ENCODE measurements at places on chromosomes 2 and 18.

DNA sequence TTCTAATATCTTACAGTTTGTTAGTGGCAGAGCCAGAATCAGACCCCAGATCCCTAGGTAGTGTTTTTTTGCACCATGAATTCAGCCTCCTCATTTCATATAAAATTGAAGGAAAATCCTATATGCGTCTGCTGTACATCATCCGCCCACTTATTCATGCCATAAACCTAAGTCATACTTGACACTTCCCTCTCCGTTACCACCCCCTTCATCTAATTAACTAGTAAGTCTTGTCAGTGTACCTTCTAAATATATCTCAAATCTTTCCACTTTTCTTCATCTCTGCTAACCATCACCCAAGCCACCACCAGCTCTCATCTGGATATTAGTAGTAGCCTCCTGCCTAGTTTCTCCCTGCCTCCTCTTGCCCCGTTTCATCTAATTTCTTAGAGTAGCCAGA, 248.7 kb upstream of the SIX3 start:
- DNase-seq = no peak

GRCh38 chr2:33453905-33454479, 22.5 kb upstream of the RASGRP3 start:
- DNase-seq = no peak

DNA sequence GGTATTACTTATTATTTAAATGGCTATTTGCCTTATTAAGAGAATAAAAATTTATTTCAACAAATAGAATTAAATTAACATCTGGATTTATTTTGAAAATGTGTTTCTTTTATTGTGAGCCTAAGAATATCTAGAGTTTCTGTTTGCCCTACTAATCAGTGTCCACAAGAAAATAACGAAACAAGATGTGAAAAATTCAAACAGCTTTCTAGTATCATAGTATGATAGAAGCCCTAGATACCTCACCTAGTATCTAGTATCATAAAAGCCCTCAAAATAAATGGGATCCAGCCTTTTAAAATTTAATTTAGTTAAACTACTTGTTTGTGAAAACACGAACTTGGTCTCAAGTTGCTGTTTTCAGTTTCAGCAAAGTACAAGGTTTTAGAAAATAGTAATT, 13.7 kb upstream of the SLC40A1 start:
- DNase-seq = no peak

DNA sequence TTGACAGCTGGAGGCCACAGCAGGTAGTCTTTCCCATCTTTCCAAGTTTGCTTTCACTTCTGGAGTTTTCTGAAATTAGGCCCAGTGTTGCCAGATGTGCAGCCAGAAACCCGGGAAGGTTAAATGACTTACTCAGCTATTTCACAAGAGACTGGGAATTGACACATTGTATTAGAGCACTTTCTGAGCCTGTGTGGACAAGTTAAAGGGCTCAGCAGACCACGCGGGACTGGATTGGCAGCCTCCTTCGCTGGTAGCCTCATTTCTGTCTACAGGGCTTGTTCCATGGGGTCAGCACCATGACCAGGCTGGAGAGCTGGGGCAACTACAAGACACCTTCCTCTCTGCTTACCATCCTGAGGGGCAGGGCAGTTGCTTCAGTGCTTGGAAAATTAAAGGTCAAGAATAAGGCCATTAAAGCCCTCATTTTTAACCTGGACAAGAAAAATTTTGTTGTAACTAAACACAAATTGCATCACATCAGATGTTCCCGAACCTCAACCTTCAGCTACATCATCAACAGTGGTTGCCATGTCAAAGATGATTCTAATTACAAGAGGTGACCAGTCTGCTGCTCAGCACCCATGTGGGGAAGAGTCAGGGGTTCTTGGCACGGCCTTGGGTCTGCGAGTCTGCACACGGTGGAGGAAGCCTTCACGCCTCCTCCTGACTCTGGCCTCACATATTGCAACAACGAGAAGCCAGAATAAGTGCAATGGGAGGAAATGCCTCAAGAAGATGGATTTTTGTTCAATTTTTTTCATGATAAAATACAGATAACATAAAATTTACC, 279.5 kb upstream of the RAB6C start:
- DNase-seq = no peak

DNA sequence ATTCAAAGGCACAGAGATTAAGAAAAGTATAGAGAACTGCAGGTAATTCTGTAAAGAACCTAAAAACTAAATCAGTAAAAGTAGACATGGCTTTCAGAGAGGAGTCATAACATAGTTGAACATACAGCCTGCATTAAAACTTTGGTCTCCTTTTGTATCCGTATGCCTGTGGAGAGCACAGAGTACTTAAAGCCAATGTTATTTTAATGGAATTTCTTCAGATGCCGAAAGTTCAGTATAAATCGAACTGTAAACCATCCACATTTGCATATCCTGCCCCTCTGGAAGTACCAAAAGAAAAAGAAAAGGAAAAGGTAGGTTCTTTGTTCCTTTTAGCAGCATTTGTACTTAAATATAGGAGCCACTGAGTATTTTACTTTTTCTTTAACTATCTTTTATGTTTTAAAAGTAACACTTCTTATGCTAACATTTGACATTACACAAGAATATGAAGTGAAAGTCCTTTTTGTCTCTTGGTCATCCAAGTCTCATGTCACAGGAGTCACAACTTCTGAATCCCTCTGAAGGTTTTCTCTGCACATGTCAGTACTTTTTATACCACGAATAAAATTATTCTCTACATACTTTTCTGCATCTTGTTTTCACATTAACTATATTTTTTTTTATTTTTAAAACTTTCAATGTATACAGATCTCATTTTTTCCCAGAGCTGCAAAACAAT, 34.9 kb upstream of the ARMC9 start:
- DNase-seq = no peak

DNA sequence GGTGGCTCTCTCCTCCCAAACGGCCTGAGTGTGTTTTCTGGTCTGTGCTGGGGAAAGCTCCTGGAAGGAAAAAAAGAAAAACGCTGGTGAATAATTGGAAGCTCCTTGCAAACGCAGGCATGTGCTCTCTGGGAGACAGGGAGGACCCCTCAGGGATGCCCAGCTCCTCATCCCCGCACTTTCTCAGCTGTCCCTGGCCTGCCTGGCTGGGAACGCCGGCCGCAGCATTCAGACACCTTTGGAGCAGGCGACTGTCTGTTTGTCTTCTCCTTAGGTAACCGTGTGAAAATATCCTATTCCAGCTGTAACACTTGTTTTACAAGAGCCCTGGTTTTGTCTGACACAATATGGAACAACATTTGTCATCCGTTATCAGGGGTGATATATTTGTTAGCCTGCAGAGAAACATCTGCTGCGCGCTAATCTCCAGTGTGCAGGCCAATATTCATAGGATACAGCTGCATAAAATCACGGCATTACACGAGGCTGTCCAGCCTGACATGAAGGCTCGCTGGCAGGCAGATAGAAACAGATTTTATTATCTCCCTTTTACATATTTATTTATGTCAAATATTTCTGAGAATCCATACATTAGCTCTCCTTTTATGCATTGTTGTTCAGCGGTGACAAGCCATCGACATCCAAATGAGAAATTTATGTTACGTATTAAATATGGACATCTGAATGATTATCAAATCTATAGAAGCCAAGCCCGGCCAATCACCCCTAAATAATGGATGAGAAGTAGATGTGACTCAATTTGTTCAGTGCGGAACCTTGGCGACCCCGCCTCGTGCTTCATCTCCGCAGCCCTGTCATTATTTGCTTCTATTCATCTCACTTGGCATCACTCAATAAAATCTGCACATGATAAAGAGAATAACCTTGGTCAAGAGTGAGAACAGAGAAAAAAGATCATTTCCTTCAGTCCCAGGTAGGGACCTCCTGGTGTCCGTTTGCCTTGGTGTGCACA, 675.1 kb upstream of the SALL3 start:
- no peak for DNase-seq

DNA sequence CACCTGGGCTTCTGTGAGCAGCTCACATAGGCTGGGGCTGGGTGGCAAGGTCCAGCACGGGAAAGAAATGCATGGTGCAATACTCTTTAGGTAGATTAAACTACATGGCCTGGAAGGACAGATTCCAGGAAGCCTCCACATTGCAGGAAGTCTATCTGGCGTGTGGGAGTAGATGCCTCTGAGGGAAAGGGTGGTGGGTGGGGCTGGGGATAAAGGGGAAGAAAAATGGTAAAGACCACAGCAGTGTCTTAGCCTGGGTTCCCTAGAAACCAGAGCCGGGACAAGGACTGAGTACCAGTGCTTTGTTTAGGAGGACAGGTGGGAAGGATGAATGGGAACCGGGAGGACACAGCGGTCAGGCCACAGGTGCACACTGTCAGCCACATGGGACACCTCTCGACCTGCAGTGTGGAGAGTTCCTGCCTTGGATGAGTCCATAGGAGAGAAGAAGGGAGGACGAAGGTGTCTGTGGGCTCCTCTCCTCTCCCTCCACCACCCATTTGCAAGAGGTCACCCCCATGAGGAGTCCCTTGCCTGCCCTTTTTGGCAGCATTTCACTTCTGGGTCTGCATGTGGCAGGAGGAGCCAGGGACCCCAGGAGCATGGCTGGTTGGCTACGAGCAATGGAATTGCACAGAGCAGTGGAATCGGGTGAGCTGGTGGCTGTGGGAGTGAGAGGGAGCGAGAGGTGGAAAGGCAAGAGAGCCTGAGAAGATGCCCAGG, 91.5 kb upstream of the HS6ST1 start:
- DNase-seq = no peak

DNA sequence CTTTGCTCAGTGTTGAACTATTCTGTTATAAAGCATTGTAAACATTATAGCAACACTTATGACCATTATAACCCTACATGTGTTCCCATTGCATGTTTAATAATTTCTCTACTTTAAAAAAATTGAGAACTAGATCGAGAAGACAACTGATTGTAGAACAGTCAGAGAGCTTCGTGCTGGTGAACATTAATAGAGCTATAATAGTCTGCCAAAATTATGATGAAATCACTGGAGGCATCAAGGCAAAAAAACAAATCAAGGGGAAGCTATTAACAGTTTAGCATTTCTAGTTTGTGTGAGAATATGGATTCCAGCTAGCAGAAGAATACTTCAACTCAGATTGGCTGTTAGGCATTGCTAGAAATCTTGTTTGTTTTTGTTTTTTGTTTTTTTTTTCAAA, 284.2 kb downstream of the CAMKMT start:
- DNase-seq = no peak

- DNase-seq = no peak
These were observed 1072.1 kb upstream of the FANCL start for GRCh38 chr2:59312967-59313940.

- no peak for DNase-seq
These were observed 219.4 kb downstream of the MREG start for GRCh38 chr2:215793747-215794595.

DNA sequence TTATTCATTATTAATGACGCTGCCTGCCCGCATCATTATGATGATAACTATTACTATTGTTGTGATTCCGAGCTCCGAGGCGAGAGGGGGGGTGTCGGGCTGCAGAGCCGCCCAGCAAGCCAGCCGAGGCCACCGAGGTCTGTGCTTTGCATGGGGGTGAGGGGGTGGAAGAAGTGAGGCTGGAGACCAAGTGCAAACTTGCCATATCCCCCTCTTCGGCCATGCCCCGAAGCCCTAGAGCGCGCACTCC, 3.6 kb downstream of the BCL11A start:
- no peak for DNase-seq

DNA sequence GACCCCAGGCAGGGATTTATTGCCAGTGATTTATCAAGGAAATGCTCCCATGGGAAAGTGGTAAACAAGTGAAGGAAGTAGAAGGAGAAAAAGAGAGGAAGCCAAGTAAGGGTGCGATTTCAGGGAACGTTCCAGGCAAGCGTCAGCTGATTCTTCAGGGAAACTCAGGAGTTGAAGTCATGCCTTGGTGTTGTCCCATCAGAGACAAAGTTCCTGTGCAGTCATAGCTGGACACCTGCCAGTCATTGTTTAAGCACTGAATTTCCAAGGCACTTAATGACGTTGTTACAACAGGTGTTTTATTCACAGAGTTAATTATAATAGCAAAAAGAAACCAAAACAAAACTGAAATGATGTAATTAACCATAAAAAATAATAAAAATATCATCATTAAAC, 381.8 kb upstream of the CRIM1 start:
- DNase-seq = no peak

DNA sequence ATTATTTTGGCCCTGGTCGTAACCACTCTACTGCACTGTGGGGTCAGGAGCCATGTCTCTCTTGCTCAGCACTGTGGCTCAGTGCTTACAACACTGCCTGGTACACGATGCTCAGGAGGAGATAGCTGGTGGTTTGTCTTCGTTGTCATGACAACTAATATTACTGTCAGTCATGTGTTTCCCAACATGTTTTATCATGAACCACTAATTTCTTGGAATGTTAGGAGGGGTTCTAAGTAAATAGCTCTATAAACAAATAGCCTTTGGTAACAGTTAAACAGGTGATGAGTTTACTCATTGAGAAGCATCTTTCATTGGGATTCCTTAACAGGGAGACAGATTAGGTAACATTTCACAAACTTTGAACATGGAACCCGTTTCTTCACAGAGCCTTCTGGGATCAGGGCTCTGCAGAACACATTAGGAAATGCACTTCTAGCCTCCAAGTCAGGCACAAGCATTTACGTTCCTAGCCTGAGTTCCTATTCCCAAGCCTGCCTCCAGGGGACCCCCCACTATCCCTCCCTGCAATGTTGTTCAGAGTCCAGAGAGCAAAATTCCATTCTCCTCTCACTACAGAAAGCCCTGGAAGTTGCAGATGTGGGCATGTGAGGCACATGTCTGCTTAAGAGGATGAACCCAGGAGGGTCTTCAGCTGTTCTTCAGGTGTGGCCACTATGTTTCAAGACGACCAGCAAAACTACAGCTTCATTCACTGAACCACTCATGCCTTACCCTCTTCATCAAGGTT, 6.4 kb upstream of the RBM44 start:
- DNase-seq = no peak

- no peak for DNase-seq
These were observed 383.9 kb downstream of the ARHGAP15 start for GRCh38 chr2:143513081-143513480.

- no peak for DNase-seq
These were observed 1354.9 kb upstream of the TMEFF2 start for GRCh38 chr2:193549661-193550060.

DNA sequence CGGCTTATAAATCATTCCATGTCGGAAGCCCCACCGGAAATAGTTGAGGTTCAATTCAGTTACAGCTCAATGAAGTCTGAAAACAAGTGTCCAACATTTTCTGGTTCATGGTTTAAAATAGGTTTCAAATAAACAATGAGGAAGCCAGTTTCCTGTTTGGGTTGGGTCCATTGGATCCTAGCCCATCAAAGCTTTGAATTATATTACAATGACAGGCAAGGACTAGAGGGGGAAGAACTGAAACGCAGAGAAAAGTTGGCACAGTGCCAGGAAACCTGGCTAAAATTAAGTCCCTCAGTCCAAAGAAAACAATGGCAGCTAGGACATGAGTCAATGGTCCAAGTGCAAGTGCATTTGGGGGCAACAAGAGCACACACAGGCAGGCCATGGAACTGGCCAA, 32.0 kb downstream of the SLC14A1 start:
- no peak for DNase-seq

DNA sequence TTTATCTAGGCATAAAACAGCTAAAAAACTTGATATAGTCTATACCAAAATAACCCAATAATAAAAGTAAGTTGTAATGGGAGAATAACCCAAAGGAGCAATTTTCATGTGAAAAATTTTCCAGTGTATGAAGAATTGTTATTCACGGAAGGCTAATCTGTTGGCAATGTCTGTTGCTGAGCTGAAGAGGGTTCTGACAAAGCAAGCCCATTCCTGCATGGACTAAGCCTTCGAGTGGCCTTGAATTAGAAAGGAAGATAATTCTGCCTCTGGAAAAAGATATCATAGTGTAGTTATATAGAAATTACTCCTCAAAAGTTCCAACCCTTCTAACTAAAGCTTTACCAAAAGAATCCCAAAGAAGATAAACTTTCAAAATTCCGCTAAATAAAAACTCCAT, 101.5 kb downstream of the MAP2 start:
- DNase-seq = no peak

GRCh38 chr2:53473236-53473635, 294.4 kb upstream of the CHAC2 start:
- DNase-seq = no peak
